Epithelial cell of proximal tubule (primary cell): ENCODE measurements at places on chromosomes 1 and 21.

DNA sequence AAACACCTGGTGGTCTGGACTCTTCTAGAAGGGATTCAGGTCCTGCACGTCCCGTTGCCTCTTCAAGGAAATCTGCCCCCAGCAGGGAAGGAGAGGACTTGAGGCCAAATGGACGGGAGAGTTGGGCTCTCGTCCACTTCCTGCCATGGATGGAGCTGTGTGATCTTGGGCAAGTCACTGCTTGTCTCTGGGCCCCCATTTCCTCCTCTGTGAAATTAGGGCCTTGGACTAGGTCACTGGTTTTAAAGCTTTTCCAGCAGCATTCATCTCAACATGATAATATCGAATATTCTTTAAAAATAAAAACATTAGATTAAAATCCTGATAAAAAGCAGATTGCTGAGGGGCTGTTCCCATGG, 26.9 kb downstream of the LHX4 start:
- no peak for DNase-seq

DNA sequence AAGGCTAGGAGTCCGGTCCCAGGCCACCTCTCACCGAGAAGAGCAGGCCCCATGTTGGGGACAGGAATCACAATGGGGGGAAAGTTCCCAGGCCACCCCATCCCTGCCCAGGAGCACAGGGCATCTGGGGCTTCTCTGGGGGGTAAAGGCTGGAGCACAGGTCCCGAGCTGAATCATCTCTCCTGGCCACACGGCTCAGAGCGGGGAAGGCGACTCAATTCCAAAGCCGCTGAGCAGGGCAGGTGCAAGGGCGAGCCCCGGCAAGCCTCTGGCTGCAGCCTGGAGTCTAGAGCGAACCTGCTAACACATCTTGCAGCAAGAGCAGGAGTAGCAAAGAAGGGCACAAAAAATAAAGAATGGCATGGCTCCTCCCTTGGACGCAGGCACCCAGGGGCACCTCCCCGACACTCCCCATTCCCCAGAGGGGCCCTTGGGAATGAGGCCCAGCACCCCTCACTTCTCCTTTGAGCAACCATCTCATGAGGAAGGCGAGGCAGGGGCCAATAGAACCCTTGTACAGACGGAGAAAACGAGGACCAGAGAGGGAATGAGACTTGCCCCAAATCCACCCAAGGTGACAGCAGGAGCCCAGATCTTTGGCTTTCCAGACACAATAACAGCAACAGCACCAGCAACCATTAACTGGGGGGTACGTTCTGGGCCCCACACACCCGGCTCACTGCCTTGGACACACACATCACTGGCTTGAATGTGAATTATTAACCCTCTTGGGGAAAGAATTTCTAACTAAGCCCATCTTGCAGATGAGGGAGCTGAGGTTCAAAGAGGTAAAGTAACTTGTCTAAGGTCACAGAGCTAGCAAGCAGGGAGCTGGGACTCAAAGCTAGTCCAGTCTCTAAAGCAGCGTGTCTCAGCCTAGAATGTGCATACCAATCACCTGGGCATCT, 20.7 kb upstream of the ALDH4A1 start:
- DNase-seq: no peak

DNA sequence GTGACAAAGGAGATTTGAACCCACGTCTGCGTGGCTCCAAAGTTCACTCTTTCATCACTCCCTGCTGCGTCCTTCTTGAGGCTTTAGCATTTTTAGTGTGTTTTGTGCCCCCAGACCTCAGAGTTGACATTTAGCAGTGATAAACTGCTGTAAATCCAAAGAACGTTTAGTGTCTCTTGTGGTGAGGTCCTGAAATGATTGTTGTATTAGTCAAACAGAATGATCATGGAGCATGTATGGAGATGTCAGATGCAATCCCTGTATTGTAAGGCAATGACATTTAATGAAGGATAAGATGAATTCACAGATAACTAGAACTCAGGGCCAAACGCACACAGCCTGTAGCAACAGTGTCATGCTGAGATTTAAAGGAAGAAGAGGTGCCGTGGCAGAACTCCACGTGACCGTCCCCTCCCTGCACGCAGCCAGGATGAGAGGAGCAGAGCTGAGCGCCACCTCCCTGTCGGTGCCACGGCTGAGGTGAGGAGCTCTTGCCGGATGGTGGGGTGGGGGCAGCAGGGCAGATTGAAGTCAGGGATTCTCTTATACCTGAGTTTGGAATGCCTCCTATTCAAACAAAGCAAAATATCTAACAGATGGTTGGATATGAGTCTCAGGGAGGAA, 30.1 kb downstream of the NTPCR start:
- no peak for DNase-seq

DNA sequence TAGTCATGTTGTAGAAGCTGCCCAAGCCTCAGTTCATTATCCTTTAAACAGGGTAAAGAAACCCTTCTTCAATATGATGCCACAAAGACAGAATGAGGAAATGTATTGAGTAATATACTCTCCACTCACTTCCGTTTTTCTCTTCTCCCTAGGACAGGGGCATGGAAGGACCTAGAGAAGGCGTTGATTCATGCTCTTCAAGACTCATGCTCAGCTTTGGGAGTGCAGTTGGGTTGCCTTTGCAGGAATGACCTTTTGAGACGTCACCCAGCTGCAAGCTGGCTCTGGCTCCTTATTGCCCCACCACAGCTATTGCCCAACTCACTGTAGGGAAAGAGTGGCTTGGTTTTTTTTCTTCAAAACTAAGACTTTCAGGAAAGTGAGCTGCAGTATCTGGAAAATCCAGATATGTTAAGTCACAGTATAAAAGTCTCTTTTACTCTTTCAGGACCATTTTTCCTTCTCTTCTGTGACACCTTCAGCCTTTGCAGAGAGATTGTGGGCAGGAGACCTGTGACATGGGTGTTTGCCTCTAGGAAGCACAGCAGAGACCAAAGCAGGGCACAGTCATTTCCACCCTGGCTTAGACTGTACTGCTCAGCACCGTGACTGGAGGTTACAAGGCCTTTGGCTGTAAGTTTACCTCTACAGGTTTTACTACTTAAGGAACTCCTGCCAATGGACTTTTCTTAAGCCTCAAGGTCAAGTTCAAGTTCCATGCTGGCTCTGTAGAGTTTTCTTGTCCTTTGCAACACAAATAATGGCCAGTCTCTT, 39.5 kb downstream of the XCL2 start:
- no peak for DNase-seq
